IMR-90 (cell line): ENCODE measurements at places on chromosomes 7 and 10. TPM values are rescaled to one million over a fixed set of nuclear protein-coding genes. Genes with fewer than 3 reads are reported as not detected.
A peak's percentile ranks its signal among the peaks of the same experiment; 100 is the strongest.

The CHN2 gene
- total RNA-seq: not detected in 2 replicates

GRCh38 chr10:3480281-3480989 is 304.6 kb downstream of the KLF6 start:
- H3K36me3 ChIP-seq: no peaks in the 10 kb centered on the region
- no peak for DNase-seq
- H3K27ac ChIP-seq: no peak overlapping the region
- no peaks in the 10 kb centered on the region for H3K27me3 ChIP-seq
- H3K4me3 ChIP-seq: no peak overlapping the region
- peaks cover 17% of the 10 kb centered on the region for H3K4me1 ChIP-seq

DNA sequence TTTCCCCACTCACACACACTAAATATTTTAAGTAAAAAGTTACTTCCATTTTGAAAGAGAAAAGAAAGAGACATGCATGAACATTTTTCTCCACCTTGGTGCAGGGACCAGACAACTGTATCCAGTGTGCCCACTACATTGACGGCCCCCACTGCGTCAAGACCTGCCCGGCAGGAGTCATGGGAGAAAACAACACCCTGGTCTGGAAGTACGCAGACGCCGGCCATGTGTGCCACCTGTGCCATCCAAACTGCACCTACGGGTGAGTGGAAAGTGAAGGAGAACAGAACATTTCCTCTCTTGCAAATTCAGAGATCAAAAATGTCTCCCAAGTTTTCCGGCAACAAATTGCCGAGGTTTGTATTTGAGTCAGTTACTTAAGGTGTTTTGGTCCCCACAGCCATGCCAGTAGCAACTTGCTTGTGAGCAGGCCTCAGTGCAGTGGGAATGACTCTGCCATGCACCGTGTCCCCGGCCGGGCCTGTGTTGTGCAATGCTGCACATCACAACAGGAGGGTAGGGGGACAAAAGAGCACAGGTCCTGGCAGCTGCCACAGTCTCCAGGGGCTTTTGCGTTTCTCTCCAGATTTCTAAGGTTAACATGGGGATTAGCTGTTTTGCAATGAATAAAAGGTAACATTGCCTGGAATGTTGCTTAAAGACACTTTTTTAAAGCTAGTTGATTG is 146.5 kb downstream of the EGFR start:
- no peaks in the 10 kb centered on the region for H3K27me3 ChIP-seq
- peaks cover 2% of the 10 kb centered on the region; the same call in 1 of the 2 replicates for H3K4me1 ChIP-seq
- no peak for DNase-seq
- no peak overlapping the region for H3K4me3 ChIP-seq
- peaks cover 55% of the 10 kb centered on the region for H3K36me3 ChIP-seq

DNA sequence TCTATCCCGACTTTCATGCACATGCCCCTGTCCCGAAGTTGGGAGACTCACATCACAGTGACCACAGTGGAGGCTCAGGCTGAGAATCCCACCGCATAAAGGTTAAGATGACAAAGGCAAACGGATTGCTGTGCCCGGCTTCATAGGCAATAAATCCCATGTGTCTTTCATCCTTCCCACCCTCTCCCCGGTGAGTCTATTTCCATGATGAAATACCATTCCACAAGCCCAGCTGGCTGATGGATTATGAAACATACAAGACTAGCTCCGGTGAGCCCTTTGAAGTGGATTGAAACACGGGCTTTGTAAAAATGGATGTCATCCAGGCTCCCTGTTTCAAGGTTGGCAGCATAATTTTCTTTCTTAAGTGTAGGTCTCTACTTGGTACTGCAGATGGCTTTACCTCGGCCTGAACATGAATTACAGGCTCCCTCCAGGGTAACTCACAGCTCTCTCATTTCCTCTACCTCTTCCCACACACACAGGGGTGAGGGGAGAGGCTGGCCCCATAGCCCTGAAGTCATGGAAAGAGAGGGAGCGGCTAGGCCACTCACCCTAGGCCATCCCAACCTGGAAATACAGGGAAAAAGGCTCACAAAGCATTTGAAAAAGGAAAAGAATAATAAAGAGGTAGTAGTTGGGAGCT is 92.0 kb upstream of the CALN1 start:
- no peaks in the 10 kb centered on the region for H3K36me3 ChIP-seq
- no peak overlapping the region for H3K27ac ChIP-seq
- DNase-seq: no peak
- H3K27me3 ChIP-seq: 0 out of 2 replicates have a peak, but pooled peaks cover 2% of the 10 kb centered on the region
- no peaks in the 10 kb centered on the region for H3K4me1 ChIP-seq
- no peak overlapping the region for H3K4me3 ChIP-seq

GRCh38 chr7:48085433-48085791 is 3.7 kb upstream of the UPP1 start:
- H3K27ac ChIP-seq: peak overlapping the region; percentile 9; the same call in 1 of the 2 replicates
- no peak overlapping the region for H3K4me3 ChIP-seq
- no peak for DNase-seq
- H3K27me3 ChIP-seq: no peaks in the 10 kb centered on the region
- H3K36me3 ChIP-seq: no peaks in the 10 kb centered on the region
- H3K4me1 ChIP-seq: peaks cover 26% of the 10 kb centered on the region

The MYO3A gene
- total RNA-seq: not detected in 2 replicates

DNA sequence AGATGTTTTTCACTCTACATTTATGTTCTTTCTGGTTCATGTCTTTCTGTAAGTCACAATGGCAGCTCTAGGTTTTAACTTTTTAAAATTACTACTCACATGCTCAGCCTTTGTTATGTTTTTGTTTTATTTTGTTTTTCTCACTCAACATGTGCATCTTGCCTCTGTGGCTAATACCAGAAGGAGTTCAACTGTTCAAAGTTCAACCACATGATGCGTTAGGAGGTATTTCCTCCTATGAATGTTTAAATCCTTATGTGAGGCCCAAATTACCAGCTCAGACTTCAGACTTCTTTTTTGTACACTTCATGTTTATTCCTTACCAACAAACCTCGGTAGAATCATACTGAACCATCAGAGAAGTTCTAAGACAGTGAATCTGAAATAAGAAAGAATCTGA is 151.6 kb downstream of the MALRD1 start:
- H3K27me3 ChIP-seq: no peaks in the 10 kb centered on the region
- H3K27ac ChIP-seq: no peak overlapping the region
- H3K4me3 ChIP-seq: no peak overlapping the region
- DNase-seq: no peak
- no peaks in the 10 kb centered on the region for H3K36me3 ChIP-seq

- H3K27me3 ChIP-seq: peaks cover 27% of the 10 kb centered on the region
- DNase-seq: no peak
- no peaks in the 10 kb centered on the region for H3K4me1 ChIP-seq
- no peaks in the 10 kb centered on the region for H3K36me3 ChIP-seq
- H3K27ac ChIP-seq: no peak overlapping the region
Measured at GRCh38 chr7:101795461-101795860, 22.0 kb upstream of the CUX1 start.

DNA sequence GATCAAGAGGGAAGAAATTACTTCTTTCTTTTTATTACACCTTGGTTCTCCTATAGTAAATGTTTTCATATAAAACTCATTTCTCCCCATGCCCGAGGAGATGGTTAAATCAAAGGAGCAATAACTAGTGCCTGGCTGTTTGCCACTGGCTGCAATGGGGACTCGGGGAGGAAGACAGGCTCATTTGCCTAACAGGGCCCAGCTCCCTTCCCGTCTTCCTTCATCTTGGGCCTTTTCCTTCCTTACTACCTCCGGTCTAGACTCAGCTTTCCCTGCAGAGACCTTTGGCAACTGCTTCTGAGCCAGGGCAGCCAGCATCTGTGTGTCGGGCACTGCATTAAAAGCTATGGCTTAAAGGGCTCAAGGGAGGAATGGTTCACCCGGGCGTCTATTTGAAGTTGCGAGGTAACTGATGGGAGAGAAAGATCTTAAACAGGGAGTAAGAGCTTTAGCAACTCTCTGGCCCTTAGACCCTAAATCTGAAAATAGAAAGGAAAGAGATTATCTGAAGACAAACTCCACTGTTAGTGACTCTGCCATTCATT is 63.5 kb downstream of the CALD1 start:
- no peak overlapping the region for H3K4me3 ChIP-seq
- no peaks in the 10 kb centered on the region for H3K27me3 ChIP-seq
- peaks cover 13% of the 10 kb centered on the region for H3K4me1 ChIP-seq
- DNase-seq: no peak
- H3K27ac ChIP-seq: peak overlapping the region; percentile 48; the same call in 1 of the 2 replicates

- no peak for DNase-seq
- peaks cover 28% of the 10 kb centered on the region for H3K36me3 ChIP-seq
- no peak overlapping the region for H3K27ac ChIP-seq
- peaks cover 7% of the 10 kb centered on the region for H3K4me1 ChIP-seq
Measured at GRCh38 chr10:99682752-99683151, 23.4 kb downstream of the ENTPD7 start.

DNA sequence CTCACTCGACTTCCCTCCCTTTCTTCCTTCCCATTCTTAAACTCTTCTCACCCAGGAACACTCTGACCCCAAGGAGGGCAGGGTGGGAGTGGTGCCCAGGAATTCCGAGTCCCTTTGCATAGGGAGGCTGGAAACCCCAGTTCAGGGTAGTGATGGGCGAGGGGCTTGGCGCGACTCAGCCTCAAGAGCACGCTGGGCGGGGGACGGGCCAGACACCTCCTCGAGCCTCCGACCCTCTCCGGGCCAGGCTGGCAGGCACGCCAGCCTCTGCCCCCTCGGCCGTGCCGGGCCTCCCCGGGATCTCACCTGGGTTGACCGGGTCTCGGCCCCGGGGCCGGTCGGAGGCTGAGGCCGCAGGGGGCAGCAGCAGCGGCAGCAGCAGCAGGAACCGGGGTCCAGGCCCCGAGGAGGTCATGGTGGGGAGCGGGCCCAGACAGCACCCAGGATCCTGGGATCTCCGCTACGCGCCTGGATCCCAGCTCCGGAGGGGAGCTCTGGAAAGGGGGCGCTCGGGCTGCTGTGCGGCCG is 457 bp downstream of the PLOD3 start:
- no peak for DNase-seq
- peaks cover 9% of the 10 kb centered on the region for H3K4me1 ChIP-seq
- H3K27ac ChIP-seq: peak overlapping the region; percentile 89
- H3K4me3 ChIP-seq: peak overlapping the region; percentile 96

GRCh38 chr7:120554960-120555571 is 282.1 kb downstream of the KCND2 start:
- no peaks in the 10 kb centered on the region for H3K4me1 ChIP-seq
- DNase-seq: peak; percentile 47
- H3K36me3 ChIP-seq: no peaks in the 10 kb centered on the region
- no peak overlapping the region for H3K4me3 ChIP-seq

DNA sequence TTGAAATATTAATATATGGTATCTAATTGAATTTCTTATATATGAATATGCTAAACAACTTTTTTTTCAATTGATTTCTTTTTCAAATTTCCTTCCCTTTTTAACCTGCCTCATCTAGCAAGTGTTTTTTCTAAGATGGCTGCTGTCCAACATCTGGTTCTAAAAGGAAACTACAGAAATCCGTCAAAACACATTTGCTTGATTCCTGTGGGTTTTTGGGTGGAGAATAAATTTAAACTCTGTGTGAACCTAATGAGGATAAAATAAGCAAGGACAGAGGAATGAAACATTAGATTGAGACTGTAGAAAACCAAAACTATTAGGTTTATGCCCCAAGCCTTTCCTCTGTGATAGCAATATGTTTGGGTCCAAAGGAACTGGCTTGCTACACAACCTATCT is 75.5 kb upstream of the STARD3NL start:
- H3K36me3 ChIP-seq: no peaks in the 10 kb centered on the region
- no peaks in the 10 kb centered on the region for H3K27me3 ChIP-seq
- no peak overlapping the region for H3K4me3 ChIP-seq
- DNase-seq: peak; percentile 1
- H3K4me1 ChIP-seq: no peaks in the 10 kb centered on the region

DNA sequence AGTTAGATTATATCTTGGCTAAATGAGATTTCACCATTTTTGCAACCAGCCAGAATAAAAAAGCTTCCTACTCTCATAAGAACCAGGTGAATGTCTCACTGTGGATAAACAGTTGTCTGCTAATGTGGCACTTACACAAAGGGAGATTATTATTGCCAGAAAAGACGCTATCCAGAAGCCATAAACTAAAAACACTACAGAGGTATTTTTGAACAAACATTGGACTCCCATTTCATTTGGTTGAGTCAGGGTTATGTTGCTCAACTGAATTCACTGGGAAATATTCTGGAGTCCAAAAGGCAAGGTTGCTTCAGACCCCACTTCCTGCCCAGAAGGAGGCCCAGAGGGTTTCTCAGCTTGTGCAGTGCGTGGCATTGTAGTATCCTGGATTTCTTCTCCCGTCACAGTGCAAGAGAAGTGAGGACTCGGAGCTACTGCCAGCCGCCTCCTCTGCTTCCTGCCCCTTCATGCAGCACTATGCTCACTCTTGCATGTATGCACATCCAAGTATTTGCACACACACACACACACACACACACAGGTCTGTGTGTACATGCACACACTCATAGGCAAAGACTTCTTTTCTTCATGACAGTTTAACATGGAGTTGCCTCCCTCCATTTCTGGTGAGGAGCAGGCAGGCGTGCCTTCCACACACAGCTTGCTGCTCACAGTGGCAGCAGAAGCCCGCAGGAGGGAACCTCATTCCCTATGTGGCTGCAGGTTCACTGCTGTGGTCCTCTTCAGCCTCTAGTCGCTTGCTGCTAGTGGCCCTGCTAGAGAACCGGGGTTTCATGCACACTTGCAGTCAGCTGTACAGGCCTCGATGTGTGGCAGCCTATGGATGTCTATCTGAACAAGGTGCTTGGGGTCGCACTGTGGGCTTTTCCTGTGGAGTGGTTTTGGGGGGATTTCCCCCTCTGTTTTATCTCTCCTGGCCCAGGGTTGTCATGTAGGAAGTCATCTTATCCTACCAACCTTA is 10.1 kb downstream of the DENND10 start:
- H3K27me3 ChIP-seq: no peaks in the 10 kb centered on the region
- no peak overlapping the region for H3K4me3 ChIP-seq
- peak overlapping the region; percentile 87 for H3K27ac ChIP-seq

The HECTD2 gene
- total RNA-seq: 5.9 and 10.3 TPM in 2 replicates
